ENCODE measurements at places on chromosomes 1 and 21.
A peak's percentile ranks its signal among the peaks of the same experiment; 100 is the strongest.

DNA sequence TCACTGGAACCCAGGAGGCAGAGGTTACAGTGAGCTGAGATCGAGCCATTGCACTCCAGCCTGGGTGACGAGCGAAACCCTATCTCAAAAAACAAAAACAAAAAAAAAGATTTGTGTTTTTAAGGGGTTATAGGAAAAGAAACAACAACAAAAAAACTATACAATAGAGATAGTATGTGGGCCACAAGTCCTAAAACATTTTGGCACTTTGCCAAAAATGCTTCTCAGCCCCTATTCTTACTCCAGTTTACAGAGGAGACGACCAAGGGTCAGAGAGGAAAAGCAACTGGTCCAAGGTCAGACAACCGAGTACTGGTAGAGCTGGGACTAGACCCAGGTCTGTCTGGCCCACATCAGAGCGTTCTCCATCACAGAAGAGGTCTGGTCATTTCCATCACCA is 3.0 kb downstream of the FBXO44 start:
- DNase-seq = no peak

GRCh38 chr1:243266231-243266630 is 10.4 kb downstream of the SDCCAG8 start:
- DNase-seq = no peak

DNA sequence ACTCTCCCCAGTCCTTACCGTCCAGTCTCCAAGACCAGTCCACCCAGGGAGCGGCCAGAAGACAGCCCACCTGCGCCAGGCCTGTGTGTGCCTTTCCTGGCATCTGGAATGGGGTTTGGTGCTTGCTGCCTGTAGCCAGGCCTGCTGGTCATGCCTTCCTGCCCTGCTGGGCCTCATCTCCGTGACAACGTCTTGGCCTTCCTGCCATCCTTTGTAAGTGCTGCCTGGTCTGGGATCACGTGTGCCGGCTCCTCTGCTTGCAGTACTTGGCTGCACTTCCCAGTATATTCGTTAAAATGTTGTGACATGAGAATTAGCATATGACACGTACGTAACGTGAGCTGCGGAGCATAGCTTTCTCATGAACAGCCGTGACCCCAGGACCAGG is 145.3 kb upstream of the COL6A1 start:
- no peak for DNase-seq

DNA sequence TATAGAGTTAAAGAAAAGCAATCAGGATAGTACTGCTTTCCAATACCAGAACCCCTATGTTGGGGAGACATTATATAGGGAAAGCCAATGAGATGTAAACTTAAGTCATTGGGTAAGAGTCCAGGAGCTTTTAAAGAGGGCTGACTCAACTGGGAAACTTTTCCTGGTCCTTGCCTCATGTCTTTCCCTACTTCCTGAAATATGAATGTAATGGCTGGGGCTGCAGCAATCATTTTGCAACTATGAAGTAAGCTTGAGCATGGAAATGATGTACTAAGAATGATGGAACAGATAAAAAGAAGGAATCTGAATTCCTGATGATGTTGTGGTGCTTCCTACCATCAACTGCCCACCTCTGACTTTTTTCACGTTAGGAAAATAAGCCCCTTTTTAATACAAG is 55.7 kb downstream of the WDR3 start:
- no peak for DNase-seq

- DNase-seq = no peak
Measured at GRCh38 chr21:46567348-46567747, 37.5 kb downstream of the S100B start.

DNA sequence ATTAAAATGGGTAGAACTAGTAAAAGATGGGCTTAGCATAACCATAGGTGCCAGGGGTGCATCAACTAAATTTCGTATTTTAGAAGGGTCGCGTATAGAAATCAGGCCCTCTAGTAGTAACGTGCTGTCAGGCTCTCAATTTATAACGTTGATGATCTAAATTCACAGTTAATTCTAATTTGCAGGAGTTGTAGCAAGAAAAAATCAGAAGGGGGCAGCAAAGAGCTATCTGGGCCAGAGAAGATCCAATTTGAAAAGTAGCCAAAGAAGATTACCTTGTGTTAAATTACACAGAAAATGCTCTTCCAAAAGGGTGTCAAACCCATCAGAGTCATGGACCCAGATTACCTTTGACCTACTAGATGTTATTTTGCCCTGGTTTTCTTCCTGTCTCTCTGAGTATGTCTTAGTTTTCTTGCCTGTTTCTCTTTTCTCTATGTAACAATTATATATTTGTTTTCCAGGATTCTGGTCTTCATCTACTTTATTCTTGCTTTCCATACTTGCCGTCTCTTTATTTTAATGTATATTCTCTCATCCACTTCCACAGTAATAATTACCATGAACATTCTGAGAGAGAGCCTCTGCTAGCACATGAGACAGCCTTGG is 1030.9 kb downstream of the AMY1C start:
- DNase-seq = no peak

- DNase-seq = no peak
Measured at GRCh38 chr1:87956072-87956471, 627.4 kb downstream of the LMO4 start.

DNA sequence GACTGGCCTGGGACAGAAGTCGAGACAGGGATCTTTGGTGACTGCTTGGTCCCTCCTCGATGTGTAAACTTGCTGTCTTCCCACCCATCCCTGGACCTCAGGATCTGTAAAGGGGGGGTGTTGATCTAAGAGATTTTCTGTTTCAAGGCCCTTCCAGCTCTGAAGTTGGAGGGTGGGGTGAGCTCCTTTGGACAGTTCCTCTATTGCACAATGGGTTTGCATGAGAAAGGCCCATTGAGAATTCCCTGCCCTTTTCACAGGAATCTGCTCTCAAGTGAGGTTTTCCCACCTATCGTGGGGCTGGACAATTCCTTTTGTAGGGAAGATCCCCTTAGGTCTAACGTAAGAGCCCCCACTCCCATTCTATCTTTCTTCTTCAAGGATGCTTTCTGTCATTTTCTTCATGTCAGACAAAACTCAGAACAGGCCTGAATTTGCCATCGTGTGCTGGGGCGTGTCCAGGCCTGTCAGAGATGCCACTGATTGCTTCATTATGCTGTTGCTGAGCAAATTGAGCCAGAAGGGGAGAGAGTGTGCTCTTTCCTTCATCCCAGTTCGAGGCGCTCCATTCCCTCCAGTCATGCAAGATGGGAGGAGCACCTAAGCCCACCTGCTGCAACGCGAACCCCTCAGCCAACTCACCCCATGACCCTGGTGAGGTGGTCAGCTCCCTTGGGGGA is 149.9 kb upstream of the IGSF21 start:
- DNase-seq = no peak

GRCh38 chr1:200963076-200963475 is 60.4 kb downstream of the KIF21B start:
- no peak for DNase-seq

GRCh38 chr1:61533546-61533945 is 191.4 kb downstream of the TM2D1 start:
- no peak for DNase-seq

DNA sequence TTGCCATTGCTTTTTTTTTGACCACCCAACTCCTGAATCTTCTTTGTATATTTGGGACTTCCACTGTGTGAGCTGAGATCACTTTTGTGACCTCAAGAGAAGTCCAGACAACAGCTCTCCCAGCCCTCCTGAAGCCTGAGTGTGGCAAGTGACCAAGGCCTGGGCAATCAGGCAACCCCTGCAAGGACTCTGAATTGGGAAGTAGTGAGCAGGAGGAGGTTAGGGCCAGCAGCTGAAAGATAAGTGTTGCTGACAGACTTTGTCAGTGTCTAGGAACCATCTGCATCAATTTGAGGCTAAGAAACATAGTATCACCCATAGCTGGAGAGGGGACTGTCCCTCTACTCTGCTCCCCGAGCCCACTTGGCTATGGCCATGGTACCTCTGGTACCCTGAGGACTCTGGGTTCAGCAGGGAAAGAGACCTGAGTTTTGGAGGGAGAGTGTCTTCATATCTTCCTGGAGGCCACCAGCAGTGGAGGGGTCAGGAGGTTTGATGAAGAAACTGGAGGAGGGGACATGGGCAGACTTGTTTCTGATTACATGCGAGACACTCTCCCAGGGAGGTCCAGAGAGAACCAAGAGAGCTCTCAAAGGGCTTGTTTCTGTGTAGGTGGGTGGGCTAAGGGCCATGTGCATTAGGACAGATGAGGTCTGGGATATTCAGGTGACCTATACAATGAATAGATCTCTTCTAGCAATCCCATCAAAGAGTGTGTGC is 147.0 kb upstream of the DNAH14 start:
- DNase-seq = no peak

DNA sequence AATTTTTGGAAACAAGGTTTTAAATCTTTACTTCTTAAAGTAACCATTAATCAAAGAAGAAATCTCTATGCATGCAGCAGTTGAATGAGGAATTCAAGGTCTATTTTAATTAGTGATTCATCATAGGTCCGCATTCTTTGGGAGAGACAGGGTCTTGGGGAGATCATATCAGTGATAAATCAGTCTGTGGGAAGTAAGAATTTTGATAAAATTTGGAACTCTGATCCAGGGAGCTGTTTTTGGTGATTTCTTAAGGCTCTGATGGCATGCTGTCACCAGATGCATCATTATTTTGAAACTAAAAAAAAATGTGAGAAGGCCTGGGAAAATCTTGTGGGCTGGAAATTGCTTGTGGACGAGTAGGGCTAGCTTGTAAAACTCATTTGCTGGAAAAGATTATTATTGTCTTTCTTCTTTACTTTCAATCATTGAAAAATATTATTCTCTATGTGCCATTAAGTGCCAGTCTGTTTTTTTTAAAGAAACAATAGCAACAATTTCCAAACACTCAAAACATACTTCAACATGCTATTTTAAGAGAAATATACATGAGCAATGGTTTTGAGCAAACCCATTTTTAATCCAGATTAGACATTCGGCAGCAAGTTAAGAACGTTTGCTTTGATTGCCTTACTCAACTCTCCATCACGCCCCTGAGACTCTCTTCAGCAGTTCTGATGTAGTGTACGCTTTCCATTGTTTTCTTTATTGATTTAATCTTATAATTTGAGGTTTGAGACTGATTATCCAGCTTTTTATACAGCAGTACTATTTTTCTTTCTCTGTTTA is 62.6 kb downstream of the ZBTB18 start:
- no peak for DNase-seq

DNA sequence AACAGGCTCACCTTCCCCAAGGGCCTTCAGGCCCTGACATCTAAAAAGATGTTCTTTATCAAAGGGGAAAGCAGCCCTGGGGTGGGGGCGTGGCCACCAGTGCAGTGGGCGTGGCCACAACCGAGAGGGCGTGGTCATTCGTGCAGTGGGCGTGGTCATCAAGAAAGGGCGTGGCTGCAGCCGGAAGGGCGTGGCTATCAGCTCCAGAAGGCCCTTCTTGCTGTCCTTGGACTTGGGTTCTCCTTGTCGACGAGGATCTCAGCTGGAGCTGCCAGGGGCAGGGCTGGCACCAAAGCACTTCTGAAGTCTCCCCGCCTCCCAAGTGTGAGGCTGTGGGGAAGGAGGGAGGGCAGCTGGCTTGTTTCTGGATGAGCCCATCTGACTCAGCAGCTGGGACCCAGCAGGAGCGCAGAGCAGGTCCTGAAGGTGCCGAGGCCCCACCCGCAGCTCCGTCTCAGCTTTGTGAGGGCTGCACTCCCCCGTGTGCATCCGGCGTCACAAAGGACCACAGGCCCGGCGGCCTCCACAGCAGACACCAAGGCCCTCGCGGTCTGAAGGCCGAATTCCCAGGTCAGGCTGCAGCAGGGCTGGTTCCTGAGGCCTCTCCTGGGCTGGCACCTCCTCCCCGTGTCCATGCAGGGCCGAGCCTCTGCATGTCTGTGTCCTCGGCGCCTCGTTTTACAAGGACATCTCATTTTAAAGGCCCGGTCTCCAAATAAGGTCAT is 12.8 kb downstream of the PDE9A start:
- no peak for DNase-seq

GRCh38 chr1:226798427-226799411 is 59.6 kb upstream of the ITPKB start:
- peak; percentile 36 for DNase-seq

DNA sequence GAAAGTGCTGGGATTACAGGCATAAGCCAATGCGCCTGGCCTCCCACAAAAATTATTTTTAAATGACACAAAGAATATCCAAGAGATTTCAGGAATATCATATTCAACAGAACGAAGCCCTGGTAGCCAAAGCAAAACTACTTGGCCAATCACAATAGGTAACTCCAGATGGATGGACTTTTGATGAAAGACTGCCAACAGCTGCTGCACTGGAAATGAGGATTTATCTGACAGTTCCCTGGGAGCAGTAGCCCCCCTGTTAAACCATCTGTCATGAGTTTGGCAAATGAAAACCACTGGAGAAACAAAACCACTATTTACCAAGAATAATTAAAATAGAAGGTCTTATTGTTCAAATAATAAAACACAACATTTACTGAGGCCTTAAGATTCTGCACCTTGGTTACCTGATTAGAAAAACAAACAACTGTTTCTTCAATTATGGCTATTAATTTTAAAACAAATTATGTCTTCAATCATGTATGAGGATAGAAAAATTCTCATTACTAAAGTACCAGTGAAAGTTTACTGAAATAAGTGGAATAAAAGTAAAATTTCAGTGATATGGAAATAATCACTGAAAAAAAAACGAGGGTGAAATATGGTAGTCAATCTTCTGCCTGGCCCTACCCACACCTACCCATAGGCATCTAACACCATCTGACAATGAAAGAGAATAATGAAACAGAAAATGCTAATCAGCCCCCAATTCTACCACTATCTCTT is 34.3 kb upstream of the PSMG1 start:
- no peak for DNase-seq

GRCh38 chr1:42957229-42957879 is 1.3 kb downstream of the SLC2A1 start:
- no peak for DNase-seq

- no peak for DNase-seq
Measured at GRCh38 chr1:112111734-112112133, 122.3 kb upstream of the KCND3 start.

- no peak for DNase-seq
Measured at GRCh38 chr1:111989531-111990025, at the start of gene KCND3. Gene KCND3, minus strand, starts transcription at chr1:111989668.

GRCh38 chr1:81600878-81601622 is 199.7 kb upstream of the ADGRL2 start:
- DNase-seq = no peak

DNA sequence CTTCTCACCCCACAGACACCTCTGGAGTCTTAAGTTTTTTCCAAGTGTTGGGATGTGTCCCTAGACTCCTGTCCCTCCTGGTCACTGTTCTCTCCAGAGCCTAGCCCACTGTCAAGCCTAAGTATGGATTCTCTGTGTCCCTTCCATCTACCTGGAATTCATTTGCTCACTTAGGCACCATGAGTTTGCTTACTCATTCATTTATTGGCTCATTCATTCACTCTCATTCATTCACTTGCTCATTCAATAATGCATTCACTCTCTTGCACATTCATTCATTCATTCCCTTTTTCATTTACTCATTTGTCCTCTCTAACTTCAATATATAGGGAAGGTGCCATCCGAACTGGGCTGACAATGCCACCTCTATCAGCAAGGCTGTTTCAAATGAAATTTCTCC is 1.6 kb downstream of the S100A16 start:
- no peak for DNase-seq

Measured in activated T-cell treated with anti-CD3 and anti-CD28 coated beads for 4 hours (primary cell).